ENCODE measurements at places on chromosomes 2 and 18.

GRCh38 chr2:173990970-173991819, 26.0 kb upstream of the SP3 start:
- no peak for DNase-seq

DNA sequence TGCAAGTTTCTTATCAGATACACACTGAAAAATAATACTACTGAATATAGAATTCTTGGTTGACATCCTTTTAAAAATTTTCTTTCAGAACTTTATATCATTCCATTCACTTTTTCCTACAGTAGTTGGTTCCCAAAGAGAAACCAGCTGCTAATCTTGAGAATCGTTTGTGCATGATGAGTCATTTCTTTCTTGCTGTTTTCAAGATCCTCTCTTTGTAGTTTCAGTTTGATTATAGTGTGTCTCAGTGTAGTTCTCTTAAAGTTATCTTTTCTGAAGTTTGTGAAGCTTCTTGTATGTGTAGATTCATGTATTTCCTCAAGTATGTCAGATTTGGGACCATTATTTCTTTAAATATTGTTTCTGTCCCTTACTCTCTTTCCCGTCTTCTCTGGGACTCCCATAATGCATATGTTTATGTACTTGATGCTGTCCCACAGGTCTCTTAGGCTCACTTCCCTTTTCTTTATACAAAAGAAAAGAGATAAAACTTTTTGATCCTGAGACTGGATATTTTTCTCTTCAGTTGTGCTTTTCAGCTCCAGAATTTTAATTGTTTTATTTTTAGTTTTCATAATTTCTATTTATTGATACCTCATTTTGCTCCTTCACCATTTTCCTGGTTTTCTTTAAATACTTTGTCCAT, 801.0 kb downstream of the TDRD15 start:
- DNase-seq, result no peak

GRCh38 chr2:54423213-54423612, 32.9 kb upstream of the SPTBN1 start:
- DNase-seq, result no peak

DNA sequence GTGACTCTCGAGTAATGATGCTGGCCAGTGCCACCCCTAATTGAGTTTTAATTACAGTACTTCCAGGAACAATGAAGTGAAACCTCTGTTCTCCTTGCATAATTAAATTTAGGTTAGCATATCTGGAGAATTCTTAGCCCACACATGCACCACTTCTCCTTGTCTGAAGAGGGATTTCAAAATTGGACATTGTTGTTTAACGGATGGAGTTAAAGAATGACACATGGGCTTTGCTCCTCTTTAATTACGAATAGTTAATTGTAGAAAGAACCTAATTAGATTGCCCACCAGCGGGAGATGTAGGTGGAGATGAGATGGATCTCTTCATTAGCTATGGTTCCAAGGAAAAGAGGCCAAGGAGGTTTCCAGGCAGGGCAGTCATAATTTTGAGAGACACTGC, 33.1 kb upstream of the EN1 start:
- DNase-seq, result no peak

GRCh38 chr2:238285653-238286082, 2.7 kb downstream of the PER2 start:
- no peak for DNase-seq

DNA sequence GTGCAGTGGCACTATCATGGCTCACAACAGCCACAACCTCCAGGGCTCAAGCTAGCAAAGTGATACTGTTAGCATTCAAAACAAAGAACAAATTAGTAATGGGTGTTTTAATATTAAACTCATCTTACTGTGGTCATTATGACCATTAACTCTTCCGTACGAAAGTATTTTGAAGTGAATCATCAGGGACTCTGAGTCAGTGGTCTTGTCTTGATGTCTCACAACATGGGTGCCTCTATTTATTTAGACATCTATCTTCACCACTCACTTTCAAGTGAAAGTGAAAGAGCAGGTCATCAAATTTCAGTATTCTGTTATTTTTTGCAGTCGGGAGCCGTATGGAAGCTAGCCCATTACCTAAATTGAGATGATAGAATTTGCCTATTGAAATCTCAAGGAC, 1118.2 kb downstream of the DPP10 start:
- no peak for DNase-seq

DNA sequence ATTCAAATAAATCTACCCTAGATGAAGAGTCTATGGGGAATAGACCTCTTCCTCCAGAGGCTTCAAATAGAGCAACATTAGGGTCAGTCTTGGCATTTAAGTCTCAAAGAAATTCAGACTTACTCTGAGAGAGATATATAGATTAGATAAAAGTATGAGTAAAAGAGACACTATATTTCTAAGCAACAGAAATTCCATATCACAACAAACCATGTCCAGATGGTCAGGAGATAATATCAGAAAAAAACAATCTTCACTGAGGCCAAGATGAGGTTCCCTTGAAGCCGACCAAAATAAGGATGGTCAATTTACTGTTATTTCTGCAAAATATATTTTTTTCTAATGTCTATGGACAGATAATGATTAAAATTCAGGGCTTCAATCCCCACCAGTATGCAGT, 89.1 kb upstream of the NOSTRIN start:
- DNase-seq, result no peak

- no peak for DNase-seq
Observed at GRCh38 chr2:191582355-191582754, 95.6 kb upstream of the NABP1 start.

GRCh38 chr2:57890464-57890863, 156.1 kb upstream of the VRK2 start:
- no peak for DNase-seq

GRCh38 chr2:221370076-221370856, 201.8 kb downstream of the EPHA4 start:
- no peak for DNase-seq

GRCh38 chr18:8301427-8302172, 307.6 kb upstream of the RAB12 start:
- peak; percentile 73 for DNase-seq

- DNase-seq, result no peak
Observed at GRCh38 chr2:171512683-171513195, 9.5 kb upstream of the CYBRD1 start.

- no peak for DNase-seq
Observed at GRCh38 chr18:22723773-22724172, 209.4 kb upstream of the RBBP8 start.

GRCh38 chr2:167653131-167653530, 594.3 kb downstream of the STK39 start:
- DNase-seq, result no peak

DNA sequence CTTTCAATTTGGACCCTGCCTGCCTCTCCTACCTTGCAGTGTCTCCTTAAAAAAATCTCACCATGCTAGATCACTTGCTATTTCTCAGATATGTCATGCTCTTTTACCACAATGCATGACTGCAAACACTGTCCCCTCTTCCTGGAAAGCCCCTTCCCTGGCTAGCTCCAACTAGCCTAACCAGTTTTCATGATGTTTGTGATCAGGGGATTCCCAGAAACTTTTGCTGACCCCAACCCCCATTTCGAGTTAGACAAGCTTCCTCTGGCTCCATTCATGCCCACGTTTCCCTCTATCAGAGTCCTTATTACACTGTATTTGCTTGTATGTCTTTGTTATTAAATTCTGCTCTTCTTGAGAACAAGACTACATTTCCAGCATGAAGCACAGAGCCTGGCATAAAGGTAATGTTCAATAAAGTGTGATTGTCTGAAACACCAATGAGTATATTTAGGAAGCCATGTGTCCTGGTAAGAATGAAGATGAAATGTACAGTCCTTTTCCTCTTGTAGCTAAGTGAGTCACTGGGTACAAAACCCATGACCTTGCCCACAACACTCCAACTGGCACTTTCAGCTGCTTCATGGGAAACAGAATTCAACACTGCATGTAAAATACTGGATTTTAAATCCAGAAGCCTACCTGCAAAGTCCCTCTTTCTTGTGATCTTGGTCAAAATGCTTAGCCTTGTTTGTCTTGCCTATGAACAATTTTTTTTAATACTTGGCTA, 62.0 kb upstream of the ATL2 start:
- no peak for DNase-seq

GRCh38 chr18:61502472-61502871, 169.2 kb downstream of the CDH20 start:
- DNase-seq, result peak; percentile 59

GRCh38 chr2:154391051-154391450, 307.4 kb upstream of the KCNJ3 start:
- no peak for DNase-seq

GRCh38 chr2:237979331-237979730, 12.5 kb downstream of the UBE2F start:
- no peak for DNase-seq

DNA sequence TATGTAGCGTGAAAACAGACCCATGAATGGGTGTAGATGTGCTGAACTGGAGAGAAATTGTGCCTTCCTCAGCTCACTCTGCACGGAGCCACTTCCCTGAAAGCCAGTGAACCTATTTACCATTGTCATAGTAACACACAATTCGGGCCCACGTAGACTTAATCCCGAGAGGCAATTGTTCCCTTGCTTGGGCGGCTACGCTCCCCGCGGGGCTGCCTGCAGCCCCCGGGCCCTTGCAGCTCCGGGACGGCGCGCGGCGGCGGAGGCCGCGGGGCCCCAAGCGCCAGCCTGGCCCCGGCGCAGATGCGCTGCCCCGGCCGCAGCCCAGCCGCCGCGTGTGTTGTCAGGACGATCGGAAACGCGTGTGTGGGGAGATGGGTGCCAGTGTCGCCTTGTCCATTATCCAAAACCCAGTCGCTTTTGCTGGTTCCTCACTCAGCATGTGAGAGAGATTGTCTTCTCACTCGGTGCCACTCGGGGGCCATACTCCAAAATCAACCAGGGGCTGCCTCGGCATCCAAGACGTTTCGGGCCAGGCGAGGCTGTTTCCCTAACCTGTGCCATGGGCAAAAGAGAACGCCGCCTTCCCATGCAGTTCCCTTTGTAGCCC, 17.9 kb upstream of the LRRTM1 start:
- DNase-seq, result no peak

DNA sequence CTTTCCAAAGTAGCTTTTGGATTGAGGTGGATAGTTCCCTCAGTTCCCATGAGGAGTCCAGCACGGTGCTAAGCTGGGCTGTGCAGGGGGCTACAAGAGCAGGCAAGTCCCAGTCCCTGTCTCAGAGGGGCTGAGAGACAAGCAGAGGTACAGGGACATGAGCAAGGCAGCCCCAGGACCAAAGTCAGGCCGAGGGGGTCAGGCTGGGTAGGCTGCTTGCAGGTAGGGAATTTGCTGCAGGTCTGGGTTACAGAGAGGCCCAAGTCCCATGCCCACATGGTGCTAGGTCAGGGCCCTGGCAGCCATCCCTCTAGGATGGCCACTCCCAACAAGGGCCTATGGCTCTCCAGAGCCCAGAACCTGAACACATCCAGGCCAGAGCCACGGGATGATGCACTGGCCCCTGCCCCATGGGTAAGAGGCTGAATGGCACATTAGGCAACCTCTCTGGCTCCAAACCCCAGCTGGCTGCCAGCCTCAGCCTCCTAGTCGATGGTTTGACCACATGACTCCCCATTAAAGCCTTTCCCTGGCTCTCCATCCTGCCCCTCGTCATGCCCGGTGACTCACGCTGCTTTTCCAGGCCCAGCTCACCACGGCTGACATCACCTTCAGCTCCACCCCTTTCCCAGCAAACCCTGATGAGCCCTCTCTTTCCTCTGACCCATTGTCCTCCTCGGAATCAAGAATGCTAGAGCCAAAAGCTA, 83.7 kb downstream of the SDC1 start:
- no peak for DNase-seq

DNA sequence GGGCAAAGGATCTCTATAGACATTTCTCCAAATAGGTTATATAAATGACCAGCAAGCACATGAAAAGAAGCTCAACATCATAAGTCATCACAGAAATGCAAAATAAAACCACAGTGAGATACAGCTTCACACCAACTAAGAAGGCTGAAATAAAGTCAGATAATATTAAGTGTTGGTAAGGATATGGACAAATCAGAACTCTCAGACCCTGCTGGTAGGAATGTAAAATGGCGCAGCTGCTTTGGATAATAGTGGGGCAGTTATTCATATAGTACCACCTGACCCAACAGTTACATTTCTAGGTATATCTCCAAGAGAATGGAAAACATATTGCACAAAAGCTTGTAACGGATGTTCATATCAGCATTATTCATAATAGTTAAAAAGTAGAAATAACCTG, 14.0 kb downstream of the EPB41L5 start:
- DNase-seq, result no peak

DNA sequence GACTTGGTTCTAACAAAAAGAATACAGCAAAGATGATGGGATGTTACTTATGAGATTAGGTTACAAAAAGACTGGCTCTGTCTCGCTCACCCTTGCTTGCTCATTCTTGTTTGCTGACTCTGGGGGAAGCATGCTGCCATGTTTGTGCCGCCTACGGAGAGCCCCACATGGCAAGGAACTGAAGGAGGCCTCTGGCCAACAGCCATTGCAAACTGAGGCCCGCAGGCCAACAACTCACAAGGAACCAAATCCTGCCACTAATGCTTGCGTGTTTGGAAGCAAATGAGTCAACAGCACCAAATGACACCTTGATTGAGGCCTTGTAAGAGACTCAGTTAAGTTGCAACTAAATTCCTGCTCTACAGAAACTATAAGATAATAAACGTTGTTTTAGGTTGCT, 297.6 kb upstream of the STON1 start:
- DNase-seq, result no peak

DNA sequence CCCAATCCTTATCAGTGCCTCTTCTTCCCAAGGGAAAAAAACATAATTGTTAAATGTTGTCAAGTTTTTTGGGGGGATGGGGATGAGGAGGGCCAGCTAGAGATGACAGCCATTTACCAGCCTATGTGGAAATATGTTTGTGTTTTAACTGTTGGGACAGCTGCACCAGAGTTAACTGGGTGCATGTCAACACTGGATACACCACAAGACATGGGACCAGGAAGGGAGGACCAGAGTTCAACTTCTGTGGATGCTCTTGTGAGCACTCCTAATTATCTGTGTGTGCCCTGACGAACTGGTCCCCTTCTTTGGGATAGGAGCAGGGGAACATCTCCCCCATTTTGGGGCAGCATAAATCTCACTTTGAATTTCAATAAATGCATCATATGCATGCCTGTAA, 66.1 kb upstream of the FZD5 start:
- DNase-seq, result no peak

GRCh38 chr2:162925595-162925994, 87.0 kb upstream of the KCNH7 start:
- peak; percentile 7 for DNase-seq

GRCh38 chr2:226600184-226600583, 199.4 kb downstream of the IRS1 start:
- DNase-seq, result no peak

- no peak for DNase-seq
Observed at GRCh38 chr2:106139238-106139935, 54.7 kb downstream of the UXS1 start.

DNA sequence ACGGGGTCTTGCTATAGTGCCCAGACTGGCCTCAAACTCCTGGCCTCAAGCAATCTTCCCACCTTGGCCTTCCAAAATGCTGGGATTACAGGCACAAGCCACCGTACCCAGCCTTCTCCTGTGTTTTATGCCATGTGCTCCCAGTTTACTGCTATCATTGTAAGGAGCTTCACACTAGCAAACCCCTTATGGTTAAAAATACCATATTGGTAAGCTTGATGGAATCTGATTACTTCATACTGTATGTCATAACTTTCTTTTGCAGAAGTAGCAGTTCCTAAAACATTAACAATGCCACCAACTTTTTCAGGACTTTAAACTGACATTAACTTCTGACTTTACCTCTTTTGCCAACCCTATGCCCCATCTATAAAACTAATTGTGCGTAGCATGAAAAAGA, 36.2 kb downstream of the HAT1 start:
- no peak for DNase-seq

All from NCI-H1436 (cell line).